HT1080 (cell line): ENCODE measurements at places on chromosomes 13 and 19. TPM values are rescaled to one million over a fixed set of nuclear protein-coding genes. Genes with fewer than 3 reads are reported as not detected.

Gene ZNF320
- total RNA-seq, result 0.90 and 1.1 TPM in 2 replicates

Gene DHDH
- 0.57 TPM in 1 of 2 replicates, not detected in the other for total RNA-seq

GRCh38 chr13:111531505-111531904 is 211.1 kb downstream of the TEX29 start:
- DNase-seq, result peak; percentile 10

DNA sequence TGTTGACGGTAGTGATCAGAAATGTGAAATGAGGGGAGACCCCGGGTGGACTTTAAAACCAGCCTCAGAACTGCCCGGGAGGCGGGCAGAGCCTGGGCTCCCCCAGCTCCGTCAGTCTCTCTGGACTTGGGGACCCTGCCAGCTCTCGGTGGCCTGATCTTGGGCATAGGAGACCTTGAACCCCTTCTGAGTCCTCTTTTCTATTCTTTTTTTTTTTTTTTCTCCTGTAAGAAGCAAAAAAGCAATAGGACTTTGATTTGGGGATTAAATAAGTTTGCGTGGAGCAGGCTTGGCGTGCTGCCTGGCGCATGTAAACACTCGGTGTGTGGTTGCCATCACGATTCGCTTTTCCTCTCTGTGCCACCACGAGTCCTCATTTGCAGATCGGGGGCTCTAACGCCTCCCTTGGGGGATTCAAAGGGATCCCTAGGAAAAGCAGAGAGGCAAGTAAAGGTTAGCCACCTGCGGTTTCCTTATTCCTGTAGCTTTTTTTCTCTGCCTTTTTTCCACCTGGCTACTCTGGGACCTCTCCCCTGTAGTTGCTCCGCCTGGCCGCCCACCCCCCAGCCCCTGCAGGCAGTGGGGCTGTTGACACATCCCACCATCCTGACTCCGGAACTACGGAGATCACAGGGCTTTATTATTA is 1.3 kb downstream of the SAFB start:
- peak; percentile 15 for DNase-seq

DNA sequence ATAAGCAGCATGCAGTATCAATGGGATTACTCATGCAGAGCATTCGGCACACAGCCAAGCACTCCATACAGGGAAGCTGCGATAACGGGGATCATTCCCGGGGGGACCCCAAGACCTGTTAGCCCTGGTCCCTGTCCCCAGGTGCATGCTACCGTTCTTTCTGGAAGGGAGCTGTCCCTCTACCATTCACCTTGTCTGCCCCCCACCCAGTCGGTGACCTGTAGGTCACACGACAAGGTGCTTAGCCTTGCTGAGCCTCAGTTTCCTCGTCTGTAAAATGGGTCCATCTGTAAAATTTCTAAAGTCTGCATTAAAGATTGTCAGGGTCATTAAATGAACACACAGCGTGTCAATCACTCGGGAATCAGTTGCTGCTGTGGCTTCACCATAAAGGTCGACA is 6.8 kb upstream of the ACP7 start:
- DNase-seq, result no peak

GRCh38 chr13:32075170-32075851 is 43.7 kb downstream of the FRY start:
- DNase-seq, result no peak

GRCh38 chr19:46205183-46205984 is 24.2 kb upstream of the IGFL1 start:
- DNase-seq, result no peak

- DNase-seq, result no peak
Measured at GRCh38 chr19:43474487-43474886, 9.1 kb upstream of the LYPD3 start.
